ENCODE measurements at places on chromosomes 4 and X.
A peak's percentile ranks its signal among the peaks of the same experiment; 100 is the strongest.

DNA sequence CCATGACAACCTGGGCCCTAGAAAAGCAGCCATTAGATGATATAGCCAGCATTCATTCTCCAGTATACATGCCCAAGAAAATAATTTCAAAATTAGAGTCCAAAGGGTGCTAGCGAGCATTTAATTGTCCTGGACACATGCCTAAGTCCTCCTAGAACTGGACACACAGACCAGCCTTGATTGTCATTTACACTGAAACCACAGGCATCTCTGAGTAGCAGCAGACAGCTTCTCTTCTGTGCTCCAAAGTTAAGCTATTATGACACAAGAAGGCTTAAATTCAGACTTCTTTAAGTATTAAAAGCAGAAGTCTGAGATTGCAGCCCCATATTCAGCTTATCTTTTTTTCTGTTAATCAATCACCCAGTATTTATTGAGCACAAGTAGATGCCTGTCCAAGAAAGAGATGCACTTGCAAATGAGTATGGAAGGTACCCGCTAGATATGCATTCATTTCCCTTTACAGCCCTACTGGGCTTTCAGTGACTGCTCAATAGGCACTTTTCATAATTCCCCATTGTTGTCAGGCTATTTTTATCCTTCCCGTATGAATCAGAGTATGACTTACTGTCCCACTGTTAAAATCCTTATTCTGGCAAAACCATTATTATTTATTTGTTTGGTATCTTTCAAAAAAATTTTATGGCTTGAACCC, 374.1 kb downstream of the FBXW7 start:
- DNase-seq: no peak

GRCh38 chrX:1072637-1073377, 139.6 kb downstream of the CRLF2 start:
- no peak for DNase-seq

- DNase-seq: peak; percentile 71
Measured at GRCh38 chr4:1009542-1010394, 1.7 kb upstream of the FGFRL1 start.

GRCh38 chrX:6266041-6266440, 37.4 kb upstream of the NLGN4X start:
- DNase-seq: no peak

- no peak for DNase-seq
Measured at GRCh38 chr4:1760521-1761071, 32.5 kb upstream of the FGFR3 start.

DNA sequence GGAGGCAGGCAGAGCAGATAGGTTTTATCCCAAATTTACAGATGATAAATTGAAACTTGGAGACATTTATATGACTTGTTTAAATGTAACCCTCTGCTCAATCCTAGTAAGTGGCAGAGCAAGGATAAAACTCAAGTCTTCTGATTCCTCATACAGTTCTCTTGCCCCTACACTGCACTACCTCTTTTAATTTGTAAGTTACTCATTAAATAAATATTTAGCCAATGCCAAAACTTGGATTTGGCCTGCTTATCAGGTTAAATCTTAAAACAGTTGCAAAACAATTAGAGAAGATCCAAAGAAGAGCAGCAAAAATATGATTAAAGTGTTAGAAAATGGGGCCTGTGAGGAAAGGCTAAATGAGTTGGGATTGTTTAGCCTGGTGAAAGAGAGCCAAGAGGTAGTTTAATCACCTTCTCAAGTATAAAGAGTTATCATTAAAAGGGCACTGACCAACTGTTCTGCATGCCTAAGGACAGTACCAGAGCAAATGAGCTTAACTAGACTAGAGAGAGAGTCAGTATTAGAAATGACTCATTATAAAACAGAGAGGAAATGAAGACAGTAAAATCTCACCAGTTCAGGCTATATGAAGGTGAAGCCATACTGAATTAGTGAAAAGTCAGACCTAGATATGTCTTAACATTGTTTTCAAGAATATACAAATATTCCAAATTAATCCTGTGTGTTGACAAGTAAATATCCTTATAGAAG, 146.3 kb downstream of the GRIA3 start:
- no peak for DNase-seq

GRCh38 chrX:63764946-63765345, 20.1 kb downstream of the ARHGEF9 start:
- DNase-seq: no peak

DNA sequence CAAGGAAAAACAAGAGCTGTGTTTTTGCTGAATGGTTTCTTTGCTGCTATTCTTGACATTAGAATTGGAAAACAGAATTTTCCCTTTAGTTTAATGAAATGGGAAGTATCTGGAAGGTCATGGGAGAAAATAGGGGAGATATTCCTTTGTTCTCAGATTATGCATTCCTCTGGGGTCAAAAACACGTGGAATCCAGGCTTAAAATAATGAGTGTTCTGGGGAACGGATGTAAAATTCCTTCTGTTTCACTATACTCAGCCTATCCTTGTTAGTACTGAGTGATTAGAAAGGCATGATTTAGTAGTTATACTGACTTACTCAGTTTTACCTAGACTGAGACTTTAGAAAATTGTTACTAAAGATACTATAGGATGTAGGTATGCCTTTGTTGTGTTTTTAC, 107.3 kb downstream of the ARHGAP10 start:
- no peak for DNase-seq

DNA sequence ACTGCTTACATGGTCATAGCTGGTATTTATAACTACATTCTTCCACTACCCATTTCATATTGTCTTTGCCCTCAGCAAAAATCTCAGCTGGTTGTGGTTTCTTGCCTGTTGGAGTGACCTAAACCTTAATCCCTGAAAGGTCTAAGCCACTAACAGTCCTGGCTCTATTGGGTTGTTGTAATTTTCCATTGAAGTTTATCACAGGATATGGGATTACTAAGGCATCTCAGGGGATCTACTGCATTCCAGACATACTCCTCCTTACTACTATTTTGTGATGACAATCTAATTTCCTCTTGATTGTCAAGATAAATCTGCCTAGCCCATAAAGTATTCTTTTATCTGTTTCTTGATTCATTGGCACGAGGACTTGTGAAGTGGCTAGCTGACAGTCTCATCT, 6.2 kb upstream of the OSTC start:
- DNase-seq: no peak
